ENCODE measurements at places on chromosomes 6 and 20. TPM values are rescaled to one million over a fixed set of nuclear protein-coding genes. Genes with fewer than 3 reads are reported as not detected.

The SASH1 gene
- 61.0 TPM for total RNA-seq

The PAK5 gene
- not detected for total RNA-seq

The COL19A1 gene
- total RNA-seq, result not detected

The SLC17A3 gene
- not detected for total RNA-seq

The DACT2 gene
- not detected for total RNA-seq

The SLC26A8 gene
- under 0.01 TPM for total RNA-seq

The EYS gene
- total RNA-seq, result under 0.01 TPM

The ELOVL2 gene
- 0.29 TPM for total RNA-seq

The CCN6 gene
- 6.8 TPM for total RNA-seq

The PNLDC1 gene
- not detected for total RNA-seq

The RIPOR3 gene
- 2.4 TPM for total RNA-seq

The TCF21 gene
- total RNA-seq, result not detected

The GRM1 gene
- total RNA-seq, result under 0.01 TPM

The DNPH1 gene
- total RNA-seq, result 33.3 TPM

The PCNA gene
- total RNA-seq, result 62.2 TPM

The KCNB1 gene
- under 0.01 TPM for total RNA-seq

Measured in osteoblast (primary cell).